ENCODE measurements at places on chromosomes 1 and 21. TPM values are rescaled to one million over a fixed set of nuclear protein-coding genes. Genes with fewer than 3 reads are reported as not detected.

Gene KDF1
- polyA plus RNA-seq = 11.5 TPM

Gene CAPN8
- polyA plus RNA-seq = 2.7 TPM

Gene FCGR3B
- polyA plus RNA-seq = 0.25 TPM

Gene NR5A2
- 2.1 TPM for polyA plus RNA-seq

Gene B3GALT2
- polyA plus RNA-seq = 12.8 TPM

Gene PLD5
- polyA plus RNA-seq = 1.0 TPM

Gene VANGL1
- 17.1 TPM for polyA plus RNA-seq

Gene NFASC
- 16.6 TPM for polyA plus RNA-seq

Gene TNFRSF9
- polyA plus RNA-seq = 0.12 TPM

Gene EXTL2
- polyA plus RNA-seq = 54.0 TPM

Gene LCA5L
- 5.0 TPM for polyA plus RNA-seq

Gene PTPRF
- 233 TPM for polyA plus RNA-seq

Gene SLC30A10
- 0.10 TPM for polyA plus RNA-seq

Gene SYTL1
- 17.0 TPM for polyA plus RNA-seq

Gene FMO4
- polyA plus RNA-seq = 26.0 TPM

Gene ASPM
- 23.6 TPM for polyA plus RNA-seq

Gene GJB5
- polyA plus RNA-seq = 0.63 TPM

Gene CDKN2C
- 10.5 TPM for polyA plus RNA-seq

Gene RNF186
- 0.51 TPM for polyA plus RNA-seq

Gene HSPB7
- 3.0 TPM for polyA plus RNA-seq

Gene GJA5
- polyA plus RNA-seq = 22.6 TPM

Gene CFHR2
- not detected for polyA plus RNA-seq

Gene ARMH1
- 9.0 TPM for polyA plus RNA-seq

Gene ZBTB37
- polyA plus RNA-seq = 13.2 TPM

Gene FNDC5
- polyA plus RNA-seq = 44.2 TPM

Gene SERPINC1
- polyA plus RNA-seq = not detected

Gene LCE1A
- polyA plus RNA-seq = not detected

Gene ACTA1
- polyA plus RNA-seq = 0.70 TPM

Measured in renal pelvis (tissue), 12 donors.